ENCODE measurements at places on chromosomes 12 and 14.
A peak's percentile ranks its signal among the peaks of the same experiment; 100 is the strongest.

GRCh38 chr12:71465796-71466195 lies 26.2 kb downstream of the LGR5 start:
- DNase-seq: no peak

DNA sequence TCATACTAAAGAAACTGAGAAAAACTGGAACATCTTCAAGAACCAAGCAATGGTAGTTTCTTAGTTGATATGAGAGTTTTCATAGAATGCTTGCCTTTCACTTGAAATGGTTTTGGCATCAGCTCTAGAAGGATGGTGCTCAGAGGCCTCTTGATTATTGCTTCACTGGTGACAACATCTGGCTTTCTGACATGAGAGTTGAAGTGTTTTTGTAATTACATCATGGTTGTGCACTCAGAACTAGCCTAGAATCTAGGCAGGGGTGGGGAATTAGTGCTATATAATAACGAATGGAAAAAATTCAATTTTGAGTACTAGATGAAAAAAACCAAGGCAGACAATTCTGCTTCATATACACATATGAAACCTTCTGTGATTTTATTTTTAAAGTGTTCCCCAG lies 172.8 kb upstream of the LMNTD1 start:
- no peak for DNase-seq

DNA sequence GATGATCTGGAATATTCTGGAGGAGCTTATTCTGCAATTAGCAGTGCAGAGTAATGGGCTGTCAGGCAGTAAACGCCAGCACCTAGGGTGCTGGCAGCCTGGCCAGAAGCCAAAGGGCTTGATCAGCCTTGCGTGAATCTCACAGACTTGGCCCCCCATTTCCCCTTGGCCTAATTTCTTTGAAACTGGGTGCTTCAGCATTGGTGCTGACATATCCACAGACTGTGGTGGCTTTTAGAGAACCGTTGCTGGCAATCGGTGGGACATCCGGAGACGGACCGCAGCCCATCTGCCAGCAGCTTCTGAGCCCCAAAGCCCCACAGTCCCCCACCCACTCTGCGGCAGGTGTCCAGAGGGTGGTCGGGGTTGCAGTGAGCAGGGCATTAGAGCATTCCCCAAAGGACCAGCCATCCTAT lies 157.1 kb downstream of the CALM1 start:
- peak; percentile 72 for DNase-seq

GRCh38 chr14:66944872-66945271 lies 244.4 kb upstream of the GARIN2 start:
- DNase-seq: no peak

GRCh38 chr12:52608161-52608560 lies 6.9 kb upstream of the KRT72 start:
- no peak for DNase-seq

GRCh38 chr14:31096255-31096654 lies 70.1 kb upstream of the STRN3 start:
- no peak for DNase-seq

- DNase-seq: no peak
These were observed 219.3 kb upstream of the EEA1 start for GRCh38 chr12:93148412-93148811.

DNA sequence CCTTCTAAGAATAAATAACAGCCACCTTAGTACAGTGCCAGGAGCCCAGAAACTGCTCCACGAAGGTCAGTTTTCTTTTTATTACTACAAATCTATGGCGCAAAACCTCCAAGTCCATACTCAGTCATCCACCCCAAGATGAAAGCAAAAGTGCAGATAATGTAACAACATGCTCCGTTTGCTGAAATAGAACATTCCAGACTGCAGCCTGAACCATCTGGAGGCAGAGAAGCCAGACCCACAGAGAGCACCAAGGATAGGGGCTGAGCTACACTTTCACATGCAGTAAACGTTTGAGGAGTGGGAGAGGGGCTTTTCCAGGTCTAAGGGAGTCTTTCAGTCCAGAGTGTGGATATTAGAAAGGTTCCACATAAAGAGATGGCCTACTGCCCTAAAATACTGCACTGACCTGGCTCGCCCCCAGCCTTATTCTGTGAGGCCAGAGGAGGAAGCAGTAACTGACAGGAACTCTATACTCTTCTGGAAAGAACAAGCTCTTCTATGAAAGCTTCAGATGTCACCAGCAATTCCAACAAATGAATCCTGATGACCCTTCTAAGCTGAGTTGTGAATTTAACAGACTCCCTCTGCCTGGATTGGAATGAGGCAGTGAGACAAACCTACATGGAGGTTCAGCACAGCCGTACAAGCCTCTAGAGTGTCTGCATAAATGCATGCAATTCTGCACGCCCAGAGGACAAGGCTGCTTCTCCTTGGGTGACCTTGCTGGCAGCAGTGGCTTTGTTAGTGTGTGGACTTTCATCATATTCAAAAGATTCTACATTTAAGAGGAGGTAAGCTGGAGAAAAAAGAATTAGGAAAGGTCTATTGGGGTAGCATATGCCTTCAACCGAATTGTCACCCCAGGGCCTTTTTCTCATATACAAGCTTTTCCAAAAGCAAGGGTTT lies 153.9 kb upstream of the EGLN3 start:
- no peak for DNase-seq

GRCh38 chr12:22276867-22277266 lies 57.6 kb downstream of the ST8SIA1 start:
- DNase-seq: no peak

GRCh38 chr14:103920981-103921854 lies 7.0 kb upstream of the TDRD9 start:
- DNase-seq: peak; percentile 84

GRCh38 chr12:128810182-128811127 lies 13.3 kb downstream of the SLC15A4 start:
- DNase-seq: peak; percentile 36

DNA sequence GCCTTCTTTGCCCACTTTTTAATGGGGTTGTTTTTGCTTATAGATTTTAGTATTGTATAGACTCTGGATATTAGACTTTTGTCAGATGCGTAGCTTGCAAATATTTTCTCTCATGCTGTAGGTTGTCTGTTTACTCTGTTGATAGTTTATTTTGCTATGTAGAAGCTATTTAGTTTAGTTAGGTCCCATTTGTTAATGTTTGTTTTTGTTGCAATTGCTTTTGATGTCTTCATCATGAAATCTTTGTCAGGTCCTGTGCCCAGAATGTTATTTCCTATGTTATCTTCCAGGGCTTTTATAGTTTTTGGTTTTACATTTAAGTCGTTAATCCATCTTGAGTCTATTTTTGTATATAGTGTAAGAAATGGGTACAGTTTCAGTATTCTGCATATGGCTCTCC lies 30.0 kb upstream of the LYZ start:
- DNase-seq: no peak

- no peak for DNase-seq
These were observed 427.6 kb downstream of the ZFP36L1 start for GRCh38 chr14:68365228-68365627.

- no peak for DNase-seq
These were observed 898.4 kb downstream of the SLC16A7 start for GRCh38 chr12:60494244-60494643.

DNA sequence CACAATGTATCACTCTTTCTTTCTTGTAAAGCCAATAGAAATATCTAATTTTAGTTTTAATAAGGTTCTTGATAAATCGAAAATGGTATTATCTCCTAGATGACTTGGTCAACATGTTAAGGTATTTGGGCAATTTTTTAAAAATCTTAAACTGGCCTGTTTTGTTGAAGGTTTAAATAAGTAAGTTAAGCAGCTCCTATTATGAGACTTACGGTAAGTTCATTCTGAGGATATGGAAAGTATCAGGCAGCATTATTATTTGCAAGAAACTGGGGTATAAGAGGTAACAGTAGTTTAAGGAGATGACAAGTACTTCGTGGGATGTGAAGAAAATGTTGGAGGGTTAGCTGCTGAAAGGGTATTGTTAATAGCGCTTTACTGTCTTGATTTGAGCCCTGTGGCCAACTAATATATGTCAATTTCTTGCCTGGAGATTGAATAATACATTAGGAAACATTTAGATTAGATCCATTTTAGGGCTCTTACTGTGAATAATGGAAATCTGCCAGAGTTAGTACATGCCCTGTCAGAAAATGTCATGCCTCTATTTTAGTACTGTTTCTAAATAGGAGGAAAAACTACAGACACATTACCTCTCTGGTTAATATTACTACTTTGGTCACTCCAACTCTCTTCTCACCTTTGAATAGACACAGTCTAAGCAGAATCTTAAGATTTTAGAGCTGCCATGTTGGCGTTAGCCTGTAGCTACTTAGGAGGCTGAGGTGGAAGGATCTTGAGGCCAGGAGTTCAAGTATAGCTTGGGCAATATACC lies 5.0 kb downstream of the STRAP start:
- no peak for DNase-seq

- DNase-seq: no peak
These were observed 11.4 kb upstream of the BCAT1 start for GRCh38 chr12:24960222-24960855.

DNA sequence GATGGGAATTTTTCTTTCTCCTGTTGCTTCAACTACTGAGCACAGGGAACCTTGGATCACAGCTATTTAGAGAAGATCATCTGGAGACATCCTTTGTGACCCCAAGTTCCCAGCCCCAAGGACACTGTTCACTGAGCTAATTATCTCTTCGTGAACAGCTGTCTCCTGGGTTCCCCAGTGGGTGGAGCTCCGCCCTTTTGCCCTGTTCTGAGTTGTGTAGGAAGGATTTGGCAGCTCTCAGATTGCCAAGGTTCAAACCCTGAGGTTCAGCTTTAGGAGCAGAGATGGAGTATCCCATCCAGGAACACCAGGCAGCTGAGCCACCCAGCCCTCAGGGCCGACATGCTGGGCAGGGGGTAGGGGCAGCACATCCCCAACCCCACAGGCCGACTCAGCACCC lies 32.0 kb downstream of the NGB start:
- DNase-seq: no peak

- DNase-seq: no peak
These were observed 2.0 kb downstream of the MGP start for GRCh38 chr12:14883686-14884085.

- no peak for DNase-seq
These were observed 48.7 kb upstream of the ABCC9 start for GRCh38 chr12:21989819-21990412.

- no peak for DNase-seq
These were observed 314.2 kb upstream of the PRICKLE1 start for GRCh38 chr12:42903736-42904135.

DNA sequence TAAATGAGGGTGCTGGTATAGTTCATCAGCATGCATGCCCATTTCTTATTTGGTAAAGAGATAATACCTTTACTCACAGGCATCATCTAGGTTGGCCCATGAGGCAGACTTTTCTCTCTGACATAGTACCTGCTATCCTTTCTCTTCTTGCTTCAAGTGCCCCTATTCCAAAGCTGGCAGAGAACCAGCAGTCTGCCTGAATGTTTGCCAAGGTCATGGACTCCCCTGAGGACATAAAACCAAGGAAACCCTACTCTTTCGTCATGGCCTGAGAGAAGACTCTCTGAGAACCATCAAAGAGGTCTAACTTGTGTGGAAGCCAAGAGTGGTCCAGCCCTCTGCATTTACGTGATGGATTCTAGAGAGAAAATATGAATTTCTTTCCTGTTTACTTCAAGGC lies 11.9 kb downstream of the PPP1R36 start:
- DNase-seq: no peak

DNA sequence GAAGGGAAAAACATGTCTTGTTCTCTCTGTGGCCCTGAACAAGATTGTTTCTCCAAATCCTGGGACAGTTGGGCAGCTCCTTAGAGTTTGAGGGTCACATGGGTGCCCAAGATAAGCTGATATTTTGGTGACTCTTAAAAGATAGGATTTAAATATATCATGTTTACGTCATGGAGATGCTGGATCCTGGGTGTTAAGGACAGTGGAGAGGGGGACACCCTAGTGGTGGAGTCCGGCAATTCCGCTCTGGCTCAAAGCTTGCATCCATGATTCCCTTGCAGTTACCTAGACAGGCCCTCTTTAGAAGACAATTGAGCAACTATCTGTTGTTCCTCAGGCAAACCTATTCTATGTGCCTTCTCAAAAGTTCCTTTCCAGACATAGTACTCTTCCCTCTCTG lies 101.8 kb downstream of the CMKLR1 start:
- DNase-seq: no peak

GRCh38 chr12:25307818-25308217 lies 57.1 kb upstream of the KRAS start:
- no peak for DNase-seq

GRCh38 chr12:109883461-109883860 lies 3.1 kb upstream of the GLTP start:
- no peak for DNase-seq

DNA sequence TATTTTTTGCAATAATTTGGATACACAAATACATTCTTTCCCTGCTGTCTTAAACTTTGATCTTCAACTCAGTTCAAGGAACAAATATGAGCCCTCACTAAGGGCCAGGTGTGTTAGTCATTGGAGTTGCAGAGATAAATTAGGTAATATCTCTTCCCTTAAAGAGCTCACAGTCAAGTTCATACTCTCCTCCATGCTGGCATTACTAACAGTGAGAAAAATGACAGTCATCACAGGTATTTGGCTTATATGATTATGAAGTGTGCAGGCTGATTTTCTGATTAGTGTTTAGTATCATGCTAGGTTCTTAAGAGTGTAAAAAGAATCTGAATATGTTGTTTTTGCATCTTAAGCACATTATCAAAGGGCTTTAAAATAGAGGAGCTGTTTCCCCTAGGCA lies 594.7 kb downstream of the CCER1 start:
- no peak for DNase-seq

- no peak for DNase-seq
These were observed 286.4 kb downstream of the NELL2 start for GRCh38 chr12:44589697-44590096.

DNA sequence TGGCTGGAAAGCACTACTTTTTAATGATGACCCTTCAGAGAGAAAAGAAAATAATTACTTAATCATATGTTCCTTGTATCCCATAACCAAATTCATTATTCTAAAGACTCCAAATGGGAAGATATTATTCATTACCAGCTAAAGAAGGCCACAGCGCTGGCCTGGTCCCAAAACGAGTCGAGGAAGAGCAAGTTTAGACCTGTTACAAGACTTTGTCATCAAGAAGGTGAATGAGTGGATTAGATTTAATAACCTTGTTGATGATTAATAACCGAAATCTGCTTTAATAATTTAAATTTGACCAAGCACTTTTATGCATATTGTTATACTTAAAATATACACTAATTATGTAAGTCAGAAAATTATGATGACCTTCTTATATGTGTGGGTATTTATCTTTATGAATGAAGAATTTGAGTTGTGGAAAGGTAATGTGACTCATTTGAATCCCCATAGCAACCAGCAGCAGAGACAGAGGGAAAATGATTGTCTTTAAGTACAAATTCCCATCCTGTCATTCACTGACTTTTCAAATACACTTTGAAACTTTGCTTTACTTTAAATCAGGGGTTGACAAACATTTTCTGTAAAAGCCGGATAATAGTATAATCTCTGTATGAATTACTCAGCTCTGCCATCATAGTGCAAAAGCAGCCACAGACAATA lies 200.3 kb upstream of the NPAS3 start:
- no peak for DNase-seq

GRCh38 chr12:29869946-29870345 lies 86.2 kb upstream of the TMTC1 start:
- DNase-seq: no peak

- DNase-seq: no peak
These were observed 268.6 kb downstream of the SLC6A15 start for GRCh38 chr12:84643993-84644392.

- DNase-seq: no peak
These were observed 20.6 kb downstream of the MAPK1IP1L start for GRCh38 chr14:55071870-55072640.
